ENCODE measurements at places on chromosomes 2 and 18.

DNA sequence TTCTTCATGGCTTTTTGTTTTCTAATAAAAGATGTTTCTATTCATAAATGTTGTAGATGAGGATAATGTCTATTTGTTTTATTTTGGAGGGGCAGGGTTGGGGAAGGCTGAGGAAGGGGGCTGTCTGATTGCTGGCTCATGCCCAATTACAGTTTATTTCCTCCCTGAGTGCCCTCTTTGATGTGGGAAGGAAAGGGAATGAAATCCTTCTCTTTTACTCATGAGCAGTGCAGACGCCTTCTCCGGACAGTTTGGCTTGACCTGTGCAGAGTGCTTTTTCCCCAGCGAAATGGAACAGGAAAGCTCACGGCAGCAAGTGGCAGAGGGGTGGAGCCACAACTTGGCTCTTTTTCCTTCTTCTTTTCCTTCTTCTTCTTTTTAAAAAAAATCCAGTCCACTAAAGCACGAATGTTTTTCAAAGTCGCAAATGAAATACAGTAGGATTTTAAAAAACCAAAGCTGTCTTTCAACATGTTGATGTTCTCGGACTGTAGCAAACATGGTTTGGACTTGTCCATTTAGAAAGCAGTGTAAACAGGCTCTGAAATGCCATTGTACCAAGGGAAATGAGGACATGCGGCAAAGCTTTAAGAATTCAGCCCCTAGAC, 34.5 kb downstream of the RAB31 start:
- no peak for DNase-seq

- no peak for DNase-seq
Measured at GRCh38 chr2:146228466-146229058, 1616.3 kb upstream of the ACVR2A start.

- DNase-seq = no peak
Measured at GRCh38 chr2:115939902-115940301, 1497.5 kb downstream of the DPP10 start.

DNA sequence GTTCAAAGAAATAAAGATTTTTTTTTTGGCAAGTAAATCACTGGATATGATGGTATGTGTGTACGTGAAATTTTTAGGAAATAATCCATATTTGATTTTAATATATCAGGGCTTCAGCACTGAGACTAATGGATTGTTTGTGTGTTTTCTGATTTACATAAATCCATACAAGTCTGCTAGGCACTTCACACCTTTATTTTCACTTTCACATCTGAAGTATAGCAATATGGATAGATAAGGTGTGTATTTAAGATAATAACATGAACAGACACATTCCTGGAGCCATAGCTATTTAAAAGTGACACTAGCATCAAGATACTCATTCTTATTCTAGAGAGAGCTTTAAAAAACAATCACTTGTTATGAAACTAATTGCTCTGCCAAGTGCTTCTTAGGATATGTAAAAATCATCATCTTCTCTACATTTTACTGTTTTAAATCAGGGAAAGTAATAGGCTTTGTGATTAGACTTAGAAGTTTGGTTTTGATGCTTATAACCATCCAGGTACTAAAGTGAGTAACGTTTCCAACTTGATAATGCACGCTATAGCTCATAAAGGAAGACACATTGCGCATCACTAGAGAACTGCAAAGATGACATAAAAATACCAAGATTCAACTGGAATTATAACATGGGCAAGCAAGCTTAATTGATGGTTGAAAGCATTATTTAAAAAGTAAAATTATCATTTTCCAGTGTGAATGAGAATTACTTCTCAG, 208.9 kb downstream of the ZEB2 start:
- DNase-seq = no peak

DNA sequence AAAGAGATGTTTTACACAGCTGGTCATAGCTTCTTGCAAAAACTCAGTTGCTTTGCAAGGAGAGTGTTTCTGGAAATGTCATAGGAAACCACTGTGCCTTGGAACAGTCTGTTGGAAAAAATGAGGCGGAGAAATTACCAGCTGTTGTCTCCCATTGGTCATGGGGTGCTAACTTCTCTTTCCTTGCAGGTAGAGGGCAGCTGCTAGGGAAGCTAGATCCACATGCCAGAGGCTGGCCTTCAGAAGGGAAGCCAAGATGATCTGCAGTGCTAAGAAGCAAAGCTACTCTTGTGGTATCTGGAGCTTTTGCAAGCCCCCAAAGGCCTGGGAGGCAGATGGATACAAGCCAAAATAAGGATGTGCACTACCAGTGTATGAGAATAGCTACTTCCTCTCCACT, 34.8 kb upstream of the LAMA1 start:
- DNase-seq = no peak

- DNase-seq = no peak
Measured at GRCh38 chr2:16678964-16679363, 13.3 kb upstream of the CYRIA start.

- no peak for DNase-seq
Measured at GRCh38 chr18:7079231-7079630, 38.4 kb downstream of the LAMA1 start.

- DNase-seq = peak; percentile 30
Measured at GRCh38 chr18:22169011-22169888, at the start of gene GATA6. Gene GATA6, plus strand, starts transcription at chr18:22169589. Its CDS starts 1,556 bp downstream, at chr18:22171145.

- no peak for DNase-seq
Measured at GRCh38 chr2:155525199-155525598, 807.3 kb downstream of the NR4A2 start.

DNA sequence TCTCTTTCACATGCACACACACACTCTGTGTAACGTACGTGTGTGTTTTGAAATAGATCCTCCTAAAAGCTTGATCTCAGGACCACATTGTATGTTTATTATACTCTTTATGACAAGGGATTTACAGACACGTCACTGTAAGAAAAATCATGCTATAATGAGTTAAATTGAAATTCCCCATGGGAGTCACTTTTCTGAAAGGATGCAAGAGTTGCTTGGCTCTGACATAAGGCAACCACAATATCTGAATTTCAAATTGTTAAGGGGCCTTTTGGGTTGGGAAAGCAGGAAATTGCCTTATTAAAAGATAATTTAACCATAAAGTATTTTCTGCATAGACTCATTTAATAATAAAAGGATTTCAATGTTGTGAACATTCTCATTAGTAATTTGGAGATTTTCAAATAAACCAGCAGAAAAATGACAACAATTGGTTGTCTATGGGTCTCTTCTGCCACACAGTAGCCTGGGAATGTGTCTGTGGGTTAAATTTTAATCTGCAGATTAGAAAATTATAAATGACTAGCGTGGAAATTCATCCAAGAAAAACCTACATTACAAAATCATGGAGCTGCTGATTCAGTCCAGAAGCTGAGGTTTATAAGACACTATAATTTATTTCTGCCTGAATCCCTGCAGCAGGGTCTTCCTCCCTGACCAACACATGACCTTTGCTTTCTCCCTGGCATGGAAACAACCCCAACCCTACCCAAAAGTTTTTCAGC, 75.9 kb upstream of the PID1 start:
- DNase-seq = no peak

DNA sequence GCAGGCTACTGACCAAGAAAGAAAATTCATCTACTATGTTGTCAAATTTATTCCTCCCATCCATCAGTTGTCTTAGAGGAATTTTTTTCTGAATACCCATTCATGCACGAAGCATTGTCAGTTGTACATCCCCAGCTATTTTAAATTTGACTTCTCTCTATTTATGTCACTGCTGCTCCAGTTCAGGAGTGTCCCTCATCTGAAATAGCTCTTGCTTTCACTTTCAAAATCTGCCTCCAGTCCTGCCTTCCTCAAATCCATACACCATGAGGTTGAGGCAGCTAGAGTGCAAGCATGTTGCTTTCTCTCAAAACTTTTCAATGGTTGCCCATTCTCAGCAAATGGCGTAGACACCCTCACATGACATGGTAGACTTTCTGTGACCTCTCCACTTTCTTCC, 335.4 kb upstream of the CDH2 start:
- DNase-seq = no peak

GRCh38 chr2:109613922-109614714, at the start of the genes SEPTIN10 and SOWAHC:
Gene SEPTIN10, minus strand, starts transcription at chr2:109613966. Its CDS starts 139 bp downstream, at chr2:109613827.
Gene SOWAHC, plus strand, starts transcription at chr2:109614364. Its CDS starts 126 bp downstream, at chr2:109614490.
- DNase-seq = peak; percentile 91

DNA sequence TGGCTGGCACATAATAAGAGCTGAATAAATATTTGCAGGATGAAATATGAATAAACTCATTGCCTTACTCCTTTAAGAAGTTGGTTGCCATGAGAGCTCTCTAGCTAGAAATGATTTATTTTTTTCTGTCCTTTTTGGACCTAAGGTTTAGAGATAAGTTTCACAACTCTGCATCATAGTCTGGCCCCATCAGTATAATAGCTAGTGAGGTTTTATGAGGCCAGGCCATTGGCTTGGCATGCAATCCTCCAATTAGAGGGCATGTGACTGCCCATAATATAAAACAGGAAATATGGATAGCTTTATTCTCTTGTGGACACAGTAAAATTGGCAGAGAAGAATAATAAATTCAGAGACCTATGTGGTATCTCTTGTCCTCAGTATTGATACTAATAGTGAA, 26.2 kb upstream of the INSIG2 start:
- DNase-seq = no peak

DNA sequence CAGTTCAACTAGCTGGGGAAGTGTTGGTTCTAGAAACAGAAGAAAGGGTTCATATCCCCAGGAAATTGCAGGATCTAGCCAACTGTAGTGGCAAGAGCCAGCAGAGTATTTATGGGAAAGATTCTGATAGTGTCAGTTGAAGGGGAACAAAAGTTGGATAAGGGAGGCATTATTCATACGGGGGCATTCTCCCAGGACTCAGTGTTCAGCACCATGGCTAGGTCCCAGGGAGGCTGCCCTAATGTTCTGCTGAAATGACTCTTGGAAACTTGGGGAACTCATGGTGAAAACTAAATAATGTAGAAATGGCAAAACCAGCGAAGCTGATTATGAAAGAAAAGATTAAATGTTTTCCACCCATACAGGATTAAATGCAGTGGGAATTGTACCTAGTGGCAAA, 543.7 kb downstream of the TRIB2 start:
- no peak for DNase-seq

Data from NCI-H1930 (cell line).